Right atrium auricular region (tissue), 2 donors: ENCODE measurements at places on chromosomes 2 and 18.

GRCh38 chr2:7356909-7357584, 439.8 kb downstream of the RNF144A start:
- no peak for DNase-seq
- H3K27me3 ChIP-seq = no peaks in the 10 kb centered on the region
- no peaks in the 10 kb centered on the region for H3K4me1 ChIP-seq
- no peak overlapping the region for H3K27ac ChIP-seq
- H3K4me3 ChIP-seq = no peak overlapping the region
- no peaks in the 10 kb centered on the region for H3K36me3 ChIP-seq

DNA sequence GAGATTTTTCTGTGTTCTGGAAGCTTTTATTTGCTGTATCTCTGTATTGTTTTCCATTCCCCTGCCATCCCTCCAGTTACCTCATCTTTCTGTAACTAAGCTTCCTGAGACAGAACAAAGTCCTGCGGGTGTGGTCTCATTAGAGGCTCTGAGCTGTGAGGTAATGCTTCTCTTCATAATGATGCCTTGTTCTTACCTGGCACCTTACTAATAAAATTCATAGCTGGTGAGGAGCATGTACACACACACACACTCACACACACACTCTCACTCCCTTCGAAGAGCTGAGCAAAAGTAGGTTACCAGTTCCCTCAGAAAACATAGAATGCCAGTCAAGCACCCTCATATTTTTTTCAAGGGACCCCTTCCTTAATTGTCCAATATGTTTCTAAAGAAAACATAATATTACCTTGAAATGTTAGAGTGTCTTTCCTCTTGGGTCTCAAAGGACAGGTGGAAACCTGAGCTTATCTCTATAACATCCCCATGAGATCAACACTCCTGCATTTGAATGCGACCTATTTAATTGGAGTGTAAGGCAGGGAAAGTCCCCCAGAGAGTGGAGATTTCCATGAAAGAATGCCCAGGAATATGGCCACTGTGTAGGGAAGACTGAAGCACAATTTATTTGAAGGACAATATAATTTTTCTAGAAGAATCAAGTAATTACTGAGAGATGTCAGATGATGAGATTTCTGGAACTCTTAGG, 161.6 kb upstream of the NCK2 start:
- no peaks in the 10 kb centered on the region for H3K27me3 ChIP-seq
- no peaks in the 10 kb centered on the region for H3K36me3 ChIP-seq
- no peak overlapping the region for H3K4me3 ChIP-seq
- no peaks in the 10 kb centered on the region for H3K4me1 ChIP-seq

DNA sequence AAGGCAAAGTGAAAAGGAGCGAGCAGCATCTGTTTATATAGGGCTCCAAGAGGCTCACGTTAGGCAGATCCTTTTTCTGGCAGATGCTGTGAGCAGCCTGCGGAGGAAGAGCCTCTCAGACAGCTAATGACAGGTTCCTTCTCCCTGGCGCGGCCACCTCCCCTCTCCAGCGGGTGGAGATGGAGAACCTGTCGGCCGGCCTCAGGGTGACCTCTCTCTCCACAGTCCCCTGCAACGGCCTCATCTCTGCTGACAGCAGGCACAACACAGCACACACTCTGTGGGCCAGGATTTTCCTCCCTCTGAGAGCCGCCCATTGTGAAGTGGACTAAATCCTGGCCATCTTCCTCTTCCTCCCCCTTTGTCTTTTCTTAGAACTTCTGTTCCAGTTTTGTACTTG, 119.8 kb downstream of the PRKCE start:
- peak; percentile 79 for DNase-seq
- no peaks in the 10 kb centered on the region for H3K4me1 ChIP-seq
- H3K27ac ChIP-seq = peak overlapping the region; percentile 76
- H3K27me3 ChIP-seq = no peaks in the 10 kb centered on the region

GRCh38 chr2:134195341-134195740, 58.5 kb upstream of the MGAT5 start:
- peaks cover 57% of the 10 kb centered on the region for H3K4me1 ChIP-seq
- H3K27me3 ChIP-seq = no peaks in the 10 kb centered on the region
- H3K27ac ChIP-seq = no peak overlapping the region
- no peaks in the 10 kb centered on the region for H3K36me3 ChIP-seq
- no peak overlapping the region for H3K4me3 ChIP-seq
- DNase-seq = no peak

- no peak overlapping the region for H3K27ac ChIP-seq
- H3K4me3 ChIP-seq = no peak overlapping the region
- no peaks in the 10 kb centered on the region for H3K27me3 ChIP-seq
- no peak for DNase-seq
Measured at GRCh38 chr2:205969584-205969983, 116.4 kb downstream of the INO80D start.

DNA sequence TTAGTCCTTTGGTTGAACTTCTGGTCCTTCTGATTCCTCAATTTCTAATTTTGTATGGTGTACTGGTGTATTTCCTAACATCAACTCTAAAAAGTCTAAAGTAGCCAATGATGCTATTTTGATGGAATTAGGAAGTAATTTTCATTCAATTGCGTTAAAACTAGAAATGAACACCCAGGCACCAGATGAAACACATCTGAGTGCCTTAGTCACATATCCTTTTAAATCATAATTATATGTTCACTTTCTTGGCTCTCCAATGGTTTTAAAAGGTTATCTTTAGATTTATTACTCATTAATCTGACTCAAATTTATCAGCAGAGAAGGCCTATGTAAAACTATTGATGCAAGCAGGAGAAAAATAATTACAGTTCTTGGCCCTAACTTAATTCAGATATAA, 119.7 kb downstream of the GAREM1 start:
- no peaks in the 10 kb centered on the region for H3K36me3 ChIP-seq
- H3K27ac ChIP-seq = peak overlapping the region; percentile 74
- peaks cover 40% of the 10 kb centered on the region for H3K4me1 ChIP-seq
- no peaks in the 10 kb centered on the region for H3K27me3 ChIP-seq
- no peak overlapping the region for H3K4me3 ChIP-seq
- DNase-seq = no peak

GRCh38 chr18:3388980-3389379, 61.0 kb upstream of the TGIF1 start:
- H3K27me3 ChIP-seq = no peaks in the 10 kb centered on the region
- no peak overlapping the region for H3K27ac ChIP-seq
- no peak overlapping the region for H3K4me3 ChIP-seq
- H3K36me3 ChIP-seq = no peaks in the 10 kb centered on the region

GRCh38 chr2:40432921-40433483, 18.9 kb downstream of the SLC8A1 start:
- no peaks in the 10 kb centered on the region for H3K4me1 ChIP-seq
- no peak overlapping the region for H3K4me3 ChIP-seq
- peak overlapping the region; percentile 1 for H3K27ac ChIP-seq
- no peak for DNase-seq

DNA sequence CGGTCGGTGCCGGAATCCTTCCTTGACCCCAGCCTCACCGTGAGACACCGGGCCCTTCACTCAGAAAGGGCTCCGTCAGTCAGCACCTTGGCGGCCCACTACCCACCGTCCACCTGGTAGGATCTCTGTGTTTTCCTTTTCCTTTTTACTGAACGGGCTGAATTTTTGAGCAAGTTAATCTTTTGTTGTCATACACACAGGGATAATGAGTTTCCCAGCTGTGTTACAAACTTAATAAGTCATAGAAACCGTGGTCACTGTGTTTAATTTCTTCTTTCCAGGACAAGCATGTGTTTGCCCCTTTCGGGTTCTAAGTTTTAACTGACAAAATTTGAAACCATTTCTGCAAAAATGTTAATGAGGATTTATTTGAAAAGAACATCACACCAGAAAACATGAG, 39.0 kb upstream of the TPO start:
- H3K27ac ChIP-seq = peak overlapping the region; percentile 57
- H3K4me3 ChIP-seq = peak overlapping the region; percentile 41
- no peak for DNase-seq
- H3K27me3 ChIP-seq = no peaks in the 10 kb centered on the region
- no peaks in the 10 kb centered on the region for H3K4me1 ChIP-seq
- H3K36me3 ChIP-seq = no peaks in the 10 kb centered on the region

GRCh38 chr2:146246736-146247523, 1597.9 kb upstream of the ACVR2A start:
- H3K36me3 ChIP-seq = no peaks in the 10 kb centered on the region
- DNase-seq = no peak
- H3K4me1 ChIP-seq = no peaks in the 10 kb centered on the region
- no peak overlapping the region for H3K27ac ChIP-seq

DNA sequence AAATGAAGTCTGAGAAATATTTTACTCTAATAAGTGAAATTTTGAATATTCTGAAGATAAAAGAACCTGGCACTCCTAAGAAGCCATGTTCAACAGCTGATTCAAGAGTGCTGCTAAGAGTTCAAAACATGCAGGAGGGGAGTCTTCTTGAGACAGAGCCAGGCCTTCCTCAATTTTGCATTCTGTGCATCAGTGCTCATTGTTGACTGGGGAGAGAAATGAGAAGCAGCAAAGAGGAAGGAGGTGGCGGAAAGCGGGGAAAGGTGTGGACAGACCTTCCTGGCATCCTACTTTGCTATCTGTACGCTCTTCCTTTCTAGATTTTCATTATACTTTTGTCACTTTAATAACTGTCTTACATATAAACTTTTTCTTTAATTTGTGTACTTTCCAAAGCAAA, 29.7 kb upstream of the TXNDC2 start:
- no peaks in the 10 kb centered on the region for H3K36me3 ChIP-seq
- no peak overlapping the region for H3K27ac ChIP-seq
- no peaks in the 10 kb centered on the region for H3K27me3 ChIP-seq
- no peaks in the 10 kb centered on the region for H3K4me1 ChIP-seq

DNA sequence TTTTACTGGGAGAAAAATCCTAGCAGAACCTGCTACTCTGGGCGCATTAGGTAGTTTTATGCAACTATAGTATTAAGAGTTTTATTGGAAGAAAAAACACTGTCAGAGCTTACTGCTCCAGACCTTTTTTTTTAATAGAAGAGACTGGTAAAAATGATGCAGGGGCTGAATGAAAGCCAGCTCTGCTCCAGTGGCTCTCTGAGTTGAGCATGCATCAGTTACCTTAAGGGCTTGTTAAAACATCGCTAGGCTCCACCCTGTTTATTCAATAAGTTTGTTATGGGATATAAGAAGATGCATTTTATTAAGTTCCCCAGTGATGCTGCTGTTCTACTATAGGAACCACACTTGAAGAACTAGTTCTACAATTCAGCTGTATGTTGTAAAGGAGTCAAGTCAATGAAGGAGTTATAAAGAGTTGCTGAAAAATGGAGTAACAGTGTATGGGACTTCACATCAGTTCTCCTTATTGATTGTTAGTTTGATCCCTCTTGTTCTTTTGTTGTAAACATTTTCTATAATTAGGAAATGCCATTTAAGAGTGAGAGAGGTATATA, 13.2 kb downstream of the SNRPG start:
- H3K27me3 ChIP-seq = no peaks in the 10 kb centered on the region
- peaks cover 11% of the 10 kb centered on the region for H3K4me1 ChIP-seq
- no peak overlapping the region for H3K27ac ChIP-seq
- DNase-seq = no peak
- H3K4me3 ChIP-seq = no peak overlapping the region

GRCh38 chr2:47005687-47006086, 90.1 kb upstream of the MCFD2 start:
- H3K36me3 ChIP-seq = peaks cover 9% of the 10 kb centered on the region
- no peaks in the 10 kb centered on the region for H3K27me3 ChIP-seq
- no peak overlapping the region for H3K27ac ChIP-seq
- no peak overlapping the region for H3K4me3 ChIP-seq
- no peak for DNase-seq

- no peaks in the 10 kb centered on the region for H3K27me3 ChIP-seq
- DNase-seq = no peak
- no peak overlapping the region for H3K4me3 ChIP-seq
Measured at GRCh38 chr18:50038448-50038847, 156.5 kb downstream of the MYO5B start.

- H3K4me3 ChIP-seq = no peak overlapping the region
- no peaks in the 10 kb centered on the region for H3K27me3 ChIP-seq
- H3K36me3 ChIP-seq = no peaks in the 10 kb centered on the region
- H3K27ac ChIP-seq = no peak overlapping the region
- no peaks in the 10 kb centered on the region for H3K4me1 ChIP-seq
Measured at GRCh38 chr2:75342504-75343175, 143.3 kb upstream of the TACR1 start.

GRCh38 chr2:197668296-197668695, 7.1 kb downstream of the RFTN2 start:
- H3K4me1 ChIP-seq = no peaks in the 10 kb centered on the region
- no peaks in the 10 kb centered on the region for H3K27me3 ChIP-seq
- H3K27ac ChIP-seq = no peak overlapping the region
- no peaks in the 10 kb centered on the region for H3K36me3 ChIP-seq
- no peak overlapping the region for H3K4me3 ChIP-seq

DNA sequence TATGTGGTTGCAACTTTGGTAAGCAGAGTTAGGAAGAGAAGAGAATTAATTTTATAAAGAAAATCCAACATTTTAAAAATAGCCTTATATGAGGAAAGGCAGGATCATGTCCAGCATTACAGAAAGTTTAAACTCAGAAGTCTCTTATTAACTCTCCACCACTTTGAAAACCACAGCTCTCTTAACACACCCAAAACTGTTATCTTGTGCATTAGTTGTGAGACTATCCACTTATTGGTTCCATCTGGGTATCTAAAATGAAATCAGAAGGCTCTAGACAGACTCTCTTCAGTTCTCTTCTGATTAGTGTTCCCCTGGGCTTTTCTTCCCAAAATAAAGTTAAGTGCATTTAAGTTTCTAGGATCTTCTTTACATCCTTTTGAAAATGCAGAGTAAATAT, 251.5 kb downstream of the TXNL1 start:
- no peaks in the 10 kb centered on the region for H3K27me3 ChIP-seq
- H3K4me1 ChIP-seq = no peaks in the 10 kb centered on the region
- no peak overlapping the region for H3K4me3 ChIP-seq
- H3K36me3 ChIP-seq = no peaks in the 10 kb centered on the region
- no peak for DNase-seq
